MM.1S (cell line): ENCODE measurements at places on chromosomes 11 and 22.

DNA sequence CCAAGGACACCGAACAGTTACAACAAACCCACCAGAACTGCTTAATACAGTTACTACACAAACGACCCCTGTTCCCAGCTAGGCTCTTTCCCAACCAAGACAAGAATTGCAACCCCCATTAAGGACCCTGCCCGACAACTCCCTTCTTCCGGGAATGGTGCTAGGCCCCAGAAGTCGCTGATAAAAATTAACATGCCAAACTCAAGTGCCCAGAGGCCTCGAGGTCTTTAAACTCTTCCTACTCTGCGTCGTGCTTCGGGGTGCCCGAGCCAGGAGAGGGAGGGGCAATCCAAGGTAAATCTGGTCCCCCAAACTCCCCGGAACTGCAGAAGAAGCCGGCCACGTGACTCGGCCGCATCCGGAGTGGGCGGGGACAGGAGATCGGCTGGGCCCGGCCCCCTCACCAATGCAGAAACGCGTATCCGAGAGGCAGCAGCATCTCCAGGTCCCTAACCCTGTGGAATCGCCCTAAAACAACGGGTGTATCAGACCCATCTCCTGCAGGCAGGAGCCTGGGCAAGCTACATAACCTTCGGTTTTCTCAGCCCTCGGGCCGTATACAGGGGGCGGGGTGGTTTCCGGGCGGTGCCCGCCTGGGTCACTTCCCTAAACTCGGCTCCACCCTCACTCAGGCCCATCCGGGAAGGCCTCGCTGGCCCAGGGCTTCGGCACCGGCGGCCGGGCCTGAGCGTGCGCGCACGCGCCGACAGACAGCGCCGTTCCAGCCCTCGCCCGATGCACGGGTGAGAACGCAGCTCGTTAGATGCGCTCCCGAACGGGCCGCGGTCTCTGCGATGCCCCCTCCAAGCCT is 1.1 kb downstream of the CFL1 start:
- DNase-seq, result peak; percentile 63

DNA sequence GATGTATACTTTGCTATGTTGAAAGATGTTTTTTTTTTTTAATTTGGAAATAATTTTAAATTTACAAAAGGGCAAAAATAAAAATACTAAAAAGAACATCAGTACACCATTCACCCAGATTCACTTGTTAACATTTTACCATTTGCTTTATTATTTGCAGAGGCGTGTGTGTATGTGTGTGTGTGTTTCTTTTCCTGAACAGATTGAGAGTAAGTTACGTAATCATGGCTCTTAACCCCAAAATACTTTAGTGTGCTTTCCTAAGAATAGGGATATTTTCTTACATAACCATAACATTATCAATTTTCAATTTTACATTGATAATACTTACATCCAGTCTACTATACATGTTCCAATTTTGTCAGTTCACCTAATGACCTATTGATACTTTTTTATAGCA is 91.5 kb upstream of the HORMAD2 start:
- DNase-seq, result no peak

DNA sequence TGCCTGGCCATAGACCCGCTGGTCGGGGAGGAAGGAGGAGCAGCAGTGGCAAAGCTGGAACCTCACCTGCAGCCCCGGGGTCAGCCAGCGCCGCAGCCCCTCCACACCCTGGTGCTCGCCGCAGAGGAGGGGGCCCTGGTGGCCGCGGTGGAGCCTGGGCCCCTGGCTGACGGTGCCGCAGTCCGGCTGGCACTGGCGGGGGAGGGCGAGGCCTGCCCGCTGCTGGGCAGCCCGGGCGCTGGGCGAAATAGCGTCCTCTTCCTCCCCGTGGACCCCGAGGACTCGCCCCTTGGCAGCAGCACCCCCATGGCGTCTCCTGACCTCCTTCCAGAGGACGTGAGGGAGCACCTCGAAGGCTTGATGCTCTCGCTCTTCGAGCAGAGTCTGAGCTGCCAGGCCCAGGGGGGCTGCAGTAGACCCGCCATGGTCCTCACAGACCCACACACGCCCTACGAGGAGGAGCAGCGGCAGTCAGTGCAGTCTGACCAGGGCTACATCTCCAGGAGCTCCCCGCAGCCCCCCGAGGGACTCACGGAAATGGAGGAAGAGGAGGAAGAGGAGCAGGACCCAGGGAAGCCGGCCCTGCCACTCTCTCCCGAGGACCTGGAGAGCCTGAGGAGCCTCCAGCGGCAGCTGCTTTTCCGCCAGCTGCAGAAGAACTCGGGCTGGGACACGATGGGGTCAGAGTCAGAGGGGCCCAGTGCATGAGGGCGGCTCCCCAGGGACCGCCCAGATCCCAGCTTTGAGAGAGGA is 11.9 kb downstream of the TMEM121B start:
- no peak for DNase-seq

GRCh38 chr11:60957188-60957587 is 5.2 kb upstream of the SLC15A3 start:
- no peak for DNase-seq

GRCh38 chr11:73218106-73218829 is at the start of gene P2RY2:
Gene P2RY2 (plus strand): TSS chr11:73218281. CDS start chr11:73234160, 15,879 bp downstream.
- DNase-seq, result peak; percentile 71

- DNase-seq, result no peak
These were observed 21.2 kb downstream of the PDE2A start for GRCh38 chr11:72652873-72653630.

GRCh38 chr22:49367041-49367697 is 460.5 kb downstream of the BRD1 start:
- no peak for DNase-seq

DNA sequence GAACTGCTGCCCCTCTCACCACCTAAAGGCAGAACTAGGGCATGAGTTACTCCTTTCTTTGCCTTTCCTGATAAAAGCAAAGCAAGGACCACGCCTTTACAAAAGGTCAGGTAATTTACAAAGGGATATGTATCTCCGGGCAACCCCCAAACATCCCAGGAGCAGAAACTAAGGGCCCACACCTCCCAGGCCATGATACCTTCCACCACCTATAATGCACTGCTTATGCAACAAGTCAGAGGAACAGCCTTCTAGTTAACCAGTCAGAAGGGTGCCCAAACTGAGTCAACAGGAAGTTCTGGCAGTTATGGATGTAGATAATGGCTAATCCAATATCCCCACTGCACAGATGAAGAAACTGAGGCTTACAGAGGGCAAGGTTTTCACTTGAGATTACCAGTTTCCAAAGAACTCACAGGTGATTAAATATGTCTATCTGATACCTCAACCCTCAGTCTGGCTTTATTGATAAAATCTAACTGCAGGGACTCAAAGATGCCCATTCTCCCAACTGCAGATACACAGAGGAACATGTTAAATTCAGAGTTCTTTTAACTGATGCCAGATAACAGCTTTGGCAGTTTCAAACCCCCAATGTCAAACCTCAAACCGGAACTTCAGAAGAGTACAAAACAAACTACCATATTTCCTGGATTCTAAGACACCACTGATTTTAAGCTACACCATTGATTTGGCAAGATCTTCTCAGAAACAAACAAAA is 16.8 kb upstream of the CASTOR1 start:
- DNase-seq, result peak; percentile 59

DNA sequence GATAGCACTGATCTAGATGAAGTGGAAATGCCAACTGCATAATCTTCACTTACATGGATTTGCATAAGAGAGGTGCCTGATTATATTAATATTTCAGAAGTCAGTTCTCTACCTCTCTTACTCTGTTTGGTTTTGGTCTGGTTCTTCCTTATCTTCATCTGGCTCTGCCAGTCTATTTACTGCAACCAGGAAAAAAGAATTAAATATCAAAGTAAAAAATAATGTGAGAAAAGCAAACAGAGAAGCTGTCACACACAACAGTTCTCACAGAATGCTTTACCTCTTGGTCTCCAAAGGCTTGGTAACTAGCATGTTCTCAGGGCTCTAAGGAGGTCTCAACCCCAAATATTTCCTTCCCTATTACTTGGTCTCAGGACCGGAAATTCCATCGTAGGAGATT is 6.7 kb downstream of the VSIG10L2 start:
- DNase-seq, result no peak

GRCh38 chr11:135027461-135027860 is 615.4 kb upstream of the B3GAT1 start:
- peak; percentile 56 for DNase-seq

DNA sequence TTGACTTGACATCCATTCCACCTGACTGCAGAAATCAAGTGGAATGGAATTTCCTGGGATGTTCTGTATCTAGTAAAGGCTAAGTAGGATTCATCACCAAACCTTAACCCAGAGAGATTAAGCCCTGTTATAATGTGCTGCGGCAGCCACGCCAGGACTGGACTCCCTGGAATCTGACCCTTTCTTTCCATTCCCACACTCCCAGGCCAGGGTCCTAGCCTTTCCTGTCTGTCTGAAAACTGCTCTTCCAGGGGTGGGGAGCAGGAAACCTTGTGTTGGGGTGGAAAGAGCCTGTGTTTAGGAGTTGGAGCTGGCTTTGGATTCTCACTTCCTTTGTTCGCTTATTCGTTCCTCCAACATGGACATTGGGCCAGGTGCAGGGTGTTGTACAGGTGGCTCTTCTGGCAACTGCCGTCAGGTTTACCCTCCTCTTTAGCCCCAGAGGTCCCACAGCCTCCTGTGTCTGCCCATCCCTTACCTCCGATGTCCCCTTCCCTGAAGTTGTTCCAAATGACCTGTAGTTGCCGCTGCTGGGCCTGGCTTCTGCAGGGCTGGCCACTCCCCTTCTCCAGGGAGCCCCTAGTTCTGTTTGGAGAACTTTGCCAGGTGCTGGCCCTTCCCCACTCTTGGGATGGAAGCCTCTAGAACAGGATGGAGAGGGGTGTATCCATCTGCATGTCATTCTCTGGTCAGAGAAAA is 20.5 kb upstream of the PARVB start:
- no peak for DNase-seq

- DNase-seq, result no peak
These were observed 86.3 kb upstream of the HMGXB4 start for GRCh38 chr22:35170716-35171697.

DNA sequence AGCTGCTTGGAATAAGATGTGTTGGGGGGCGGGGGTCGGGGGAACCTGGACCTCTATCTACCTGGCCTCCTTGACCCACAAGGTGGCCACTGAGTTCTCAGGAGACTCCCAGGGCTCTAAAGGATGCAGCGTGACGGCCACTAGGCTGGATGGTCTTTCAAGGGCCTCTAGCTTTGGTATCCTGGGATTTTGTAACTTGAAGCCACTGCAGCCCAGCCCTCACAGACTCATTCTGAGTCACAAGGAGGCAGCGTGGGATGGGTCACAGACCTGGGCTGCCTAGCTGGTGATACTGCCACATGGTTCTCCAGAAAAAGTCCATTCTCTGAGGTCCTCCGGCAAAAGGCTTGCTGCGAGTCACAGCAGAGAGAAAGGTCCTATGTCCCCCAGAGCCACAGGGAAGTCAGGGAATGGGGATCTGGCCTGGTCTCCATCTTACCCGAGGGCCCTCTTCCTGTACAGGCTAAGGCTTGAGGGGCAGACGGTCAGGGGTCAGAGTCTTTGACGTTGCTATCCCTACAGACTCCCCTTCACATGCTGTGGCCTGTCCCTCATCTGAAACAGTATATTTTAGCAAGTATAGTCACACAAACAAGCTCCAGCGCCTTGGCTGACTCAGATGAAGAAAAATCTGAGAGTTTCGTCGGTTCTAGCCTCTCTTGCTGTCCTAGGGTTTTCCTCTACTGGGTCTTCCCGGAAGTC is 52.4 kb downstream of the KCNC1 start:
- no peak for DNase-seq

GRCh38 chr11:1348796-1349326 is 39.4 kb upstream of the TOLLIP start:
- DNase-seq, result no peak

GRCh38 chr11:73294604-73295003 is 13.5 kb upstream of the ARHGEF17 start:
- no peak for DNase-seq

DNA sequence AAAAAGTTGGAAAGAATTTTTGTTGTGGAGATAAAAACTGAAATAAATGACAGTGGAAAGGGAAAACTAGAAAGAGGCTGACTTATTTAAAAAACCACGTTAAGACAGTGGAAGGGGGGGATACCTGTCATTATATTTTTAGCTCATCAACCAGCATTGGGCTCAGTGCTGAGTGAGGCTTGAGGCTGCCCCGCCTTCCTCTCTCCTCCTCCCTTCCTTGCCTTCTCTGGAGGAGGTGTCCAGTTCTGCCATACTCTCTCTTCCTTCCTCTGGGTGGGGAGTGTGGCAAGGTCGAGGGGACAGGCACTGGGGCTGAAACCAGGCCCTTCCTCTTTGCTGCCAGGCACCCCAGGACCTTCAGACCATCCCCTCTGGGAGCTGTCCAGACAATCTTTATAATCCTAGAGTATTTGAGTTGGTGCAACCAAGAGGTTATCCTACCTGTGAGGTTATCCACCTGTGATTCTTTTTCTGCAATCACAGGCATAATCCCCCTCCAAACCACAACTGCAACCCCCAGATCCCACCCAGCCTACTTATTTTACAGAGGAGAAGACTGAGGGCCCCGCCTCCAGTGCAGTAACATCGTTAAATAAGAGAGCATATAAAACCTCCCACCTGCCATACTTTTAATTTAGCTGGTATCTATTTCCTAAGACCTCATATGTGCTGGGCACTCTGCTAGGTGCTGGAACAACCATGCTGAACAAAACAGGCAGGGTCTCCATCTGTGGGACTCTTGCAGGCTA is 578.5 kb downstream of the BUD13 start:
- no peak for DNase-seq

GRCh38 chr11:36929401-36929800 is 331.4 kb upstream of the RAG2 start:
- DNase-seq, result no peak

GRCh38 chr11:68009391-68010089 is 587 bp upstream of the ALDH3B1 start:
- peak; percentile 60 for DNase-seq

- peak; percentile 83 for DNase-seq
These were observed 11.1 kb downstream of the TXN2 start for GRCh38 chr22:36470162-36470993.

GRCh38 chr11:17775507-17776211 is 41.1 kb downstream of the KCNC1 start:
- no peak for DNase-seq
